ENCODE measurements at places on chromosomes 16 and 17.

GRCh38 chr17:64131606-64132270 is 1.8 kb upstream of the ERN1 start:
- DNase-seq: no peak

- no peak for DNase-seq
Measured at GRCh38 chr17:43713494-43714162, 45.0 kb downstream of the SOST start.

DNA sequence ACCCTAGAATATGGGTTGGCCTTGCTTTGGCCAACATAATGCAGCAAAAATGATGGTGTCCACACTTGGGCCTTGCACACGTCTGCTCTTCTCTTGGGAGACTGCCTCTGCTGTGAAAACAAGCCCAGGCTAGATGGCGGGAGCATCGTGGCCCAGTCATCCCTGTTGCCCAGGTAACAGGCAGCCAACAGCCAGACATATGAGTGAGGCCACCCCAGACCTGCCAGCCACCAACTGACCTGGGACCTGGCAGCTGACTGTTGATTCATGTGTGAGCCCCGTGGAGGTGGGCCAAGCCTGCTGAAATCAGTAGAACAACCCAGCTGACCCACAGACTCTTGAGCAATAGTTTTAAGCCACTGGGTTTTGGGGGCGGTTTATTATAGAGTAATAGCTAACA is 39.4 kb upstream of the CDH3 start:
- no peak for DNase-seq

GRCh38 chr16:69924777-69925191 is 26.4 kb upstream of the CLEC18A start:
- no peak for DNase-seq

DNA sequence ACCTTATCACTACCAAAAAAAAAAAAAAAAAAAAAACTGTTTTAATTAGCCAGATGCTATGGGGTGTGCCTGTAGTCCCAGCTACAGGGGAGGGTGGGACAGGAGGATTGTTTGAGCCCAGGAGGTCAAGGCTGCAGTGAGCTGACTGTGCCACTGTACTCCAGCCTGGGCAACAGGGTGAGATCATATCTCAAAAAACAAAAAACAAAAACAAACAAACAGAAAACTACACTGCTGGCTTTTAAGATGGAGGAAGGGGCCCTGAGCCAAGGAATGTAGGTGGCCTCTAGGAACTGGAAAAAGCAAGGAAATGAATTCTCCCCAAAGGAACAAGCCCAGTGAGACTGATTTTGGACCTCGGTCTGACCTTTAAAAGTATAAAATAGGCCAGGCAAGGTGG is 61.4 kb downstream of the BEAN1 start:
- no peak for DNase-seq

DNA sequence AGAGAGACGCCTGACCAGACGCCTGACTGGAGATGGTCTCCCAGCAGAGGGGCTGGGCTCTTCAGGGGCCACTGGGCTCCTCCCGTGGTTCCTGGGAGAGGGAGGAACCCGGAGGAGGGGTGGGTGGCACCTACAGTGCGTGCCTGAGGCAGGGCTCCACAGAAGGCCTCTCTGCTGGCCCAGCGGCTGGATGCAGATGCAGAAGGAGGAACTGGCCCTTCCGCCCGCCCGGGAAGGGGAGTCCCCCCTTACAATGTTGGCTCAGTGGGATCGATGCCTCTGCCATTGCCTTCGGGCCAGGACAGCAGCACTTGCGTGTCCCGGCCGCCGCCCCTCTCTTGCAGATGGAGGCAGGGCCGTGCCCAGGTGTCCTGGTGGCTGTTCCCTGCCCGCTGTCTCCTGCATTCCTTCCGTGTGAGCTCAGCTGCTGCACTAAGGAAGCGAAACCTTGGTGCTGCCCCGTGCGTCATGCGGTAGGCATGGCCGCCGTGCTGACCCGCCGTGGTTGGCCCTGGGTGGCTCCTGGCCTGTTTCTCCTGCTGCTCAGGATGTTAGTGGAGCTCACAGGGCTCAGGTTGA is 15.1 kb downstream of the BAIAP2 start:
- DNase-seq: no peak

Data from stimulated activated CD8-positive, alpha-beta memory T cell treated with anti-CD3 and anti-CD28 coated beads, Interleukin-4, amount 100 ng/mL, for 24 hours (primary cell).